ENCODE measurements at places on chromosomes 4 and X.

- no peak for DNase-seq
Observed at GRCh38 chr4:36152735-36153134, 91.6 kb downstream of the ARAP2 start.

- DNase-seq: no peak
Observed at GRCh38 chr4:128521648-128522111, 234.1 kb upstream of the PGRMC2 start.

DNA sequence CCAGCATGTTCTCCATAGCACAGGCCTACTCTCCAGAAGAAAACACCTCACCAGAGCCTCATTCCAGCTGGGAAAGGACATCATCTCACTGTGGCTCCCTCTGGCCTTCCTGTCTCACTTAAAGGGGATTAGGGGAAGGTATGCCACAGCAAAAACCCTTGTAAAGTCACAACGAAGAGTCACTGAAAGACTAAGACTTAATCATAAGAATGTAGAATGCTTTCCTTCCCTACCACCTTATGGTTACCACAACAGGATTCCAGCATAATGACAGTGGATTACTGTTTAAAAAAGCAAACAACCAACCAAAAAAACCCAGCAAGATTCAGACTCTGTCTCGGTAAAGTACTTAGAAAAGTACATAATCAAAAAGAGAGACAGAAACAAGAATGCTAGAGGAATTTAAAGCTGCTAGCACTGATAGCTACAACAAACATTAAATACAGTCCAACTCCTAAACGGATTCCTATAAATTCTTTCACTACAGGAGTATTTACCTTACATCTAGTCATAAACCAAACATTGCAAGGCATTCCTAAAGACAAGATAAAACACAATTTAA is 75.1 kb downstream of the BANK1 start:
- DNase-seq: no peak

GRCh38 chr4:114378305-114378903 is 220.2 kb upstream of the UGT8 start:
- no peak for DNase-seq

DNA sequence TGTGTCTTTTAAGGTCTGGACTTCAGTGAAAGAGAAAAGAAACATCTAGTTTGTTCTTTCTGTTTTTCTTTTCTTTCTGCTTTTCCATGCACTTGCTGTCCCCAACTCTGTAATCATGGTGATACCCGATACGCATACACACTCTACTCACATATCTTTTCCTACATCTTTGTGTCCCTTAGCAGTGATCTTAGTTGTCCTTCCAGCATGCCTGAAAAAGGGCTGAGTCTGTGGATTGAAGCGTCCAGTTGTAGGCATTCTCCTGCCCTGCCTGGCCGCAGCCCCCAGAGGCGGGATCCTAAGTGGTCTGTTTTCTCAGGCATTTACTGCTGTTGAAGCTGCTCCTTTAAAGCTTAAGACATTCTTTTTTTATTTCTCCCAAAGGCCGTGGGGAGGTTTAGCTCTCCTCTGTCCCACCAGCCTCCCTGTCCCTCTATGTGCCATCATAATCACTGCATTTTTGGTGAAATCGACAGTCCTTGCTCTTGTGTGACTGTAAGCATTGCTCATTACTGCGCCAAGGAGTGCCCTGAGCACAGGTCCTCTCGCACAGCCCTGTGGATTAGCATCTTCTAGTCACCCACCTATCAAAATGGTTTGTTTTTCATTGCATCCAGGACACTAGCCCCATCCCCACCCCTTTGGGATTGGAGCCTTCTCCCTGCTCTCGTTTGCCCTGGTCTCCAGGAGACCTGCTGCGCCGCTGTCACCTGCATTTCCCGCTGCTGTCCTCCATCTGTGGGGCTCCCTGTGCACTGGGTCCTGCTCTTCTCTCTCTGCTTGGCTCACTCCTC is 4.4 kb downstream of the RGS12 start:
- DNase-seq: no peak

DNA sequence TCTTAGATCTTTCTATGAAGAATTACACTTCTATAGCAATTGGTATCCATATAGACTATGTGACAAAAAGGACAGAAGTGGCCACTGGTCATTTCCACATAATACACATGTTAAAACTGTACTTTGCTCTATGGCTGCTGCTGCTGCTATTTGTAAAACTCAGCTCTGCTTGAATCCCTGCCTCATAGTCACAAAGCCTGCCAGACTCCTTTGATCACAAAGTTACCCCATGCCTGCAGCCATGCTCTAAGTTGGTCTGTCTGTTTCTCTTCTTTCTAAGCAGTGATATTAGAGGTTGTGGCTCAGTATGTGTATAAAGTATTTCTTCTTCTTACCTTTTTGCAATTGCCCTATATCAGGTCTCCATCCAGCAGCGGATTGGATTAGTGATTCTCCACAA is 210.9 kb downstream of the GRID2 start:
- no peak for DNase-seq

GRCh38 chrX:84187533-84188319 is at the start of gene RPS6KA6:
Gene RPS6KA6, minus strand, starts transcription at chrX:84188199. Its CDS starts 300 bp downstream, at chrX:84187899.
- peak; percentile 34 for DNase-seq

DNA sequence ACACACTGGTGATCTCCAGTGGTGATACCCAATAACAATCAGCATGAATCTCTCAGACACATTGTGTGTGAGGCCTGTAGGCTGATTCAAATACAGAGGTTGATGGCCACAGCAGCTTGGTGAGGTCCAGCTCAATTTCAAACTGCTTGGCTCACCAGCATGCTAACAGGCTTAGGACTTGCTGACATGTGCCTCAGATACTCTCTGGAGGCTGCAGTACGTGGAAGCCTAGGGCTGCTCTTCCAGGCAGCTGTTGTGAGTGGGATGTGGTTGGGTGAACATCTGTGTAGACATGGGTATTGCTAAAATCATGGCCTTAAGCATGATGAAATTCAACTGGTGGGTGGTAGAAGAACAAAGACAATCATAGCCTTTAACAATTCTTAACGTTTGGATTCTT is 4.3 kb downstream of the CXCL9 start:
- DNase-seq: no peak

- DNase-seq: peak; percentile 57
Observed at GRCh38 chr4:173013232-173013930, 155.2 kb upstream of the GALNT7 start.

DNA sequence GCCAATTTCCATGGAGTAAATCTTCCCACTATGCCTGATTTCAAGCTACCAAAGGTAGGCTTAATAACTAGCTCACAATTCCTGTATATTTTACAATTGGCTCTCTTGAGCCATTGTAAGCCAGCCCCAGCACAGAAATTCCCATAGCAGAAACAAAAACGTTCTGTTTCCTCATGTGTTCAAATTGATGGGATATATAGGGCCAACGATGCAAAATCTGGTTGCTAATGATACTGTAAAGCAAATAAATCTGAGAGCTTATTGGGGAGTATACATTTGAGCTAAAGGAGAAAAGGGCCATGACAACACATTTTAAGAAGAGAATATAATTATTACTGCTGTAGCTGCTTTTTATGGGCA is 267.1 kb upstream of the FTHL17 start:
- DNase-seq: no peak

GRCh38 chr4:51835855-51836254 is 7.1 kb upstream of the DCUN1D4 start:
- DNase-seq: no peak

- no peak for DNase-seq
Observed at GRCh38 chrX:38103857-38104812, 97.8 kb downstream of the SYTL5 start.
